ENCODE measurements at places on chromosomes 7 and 10.

GRCh38 chr7:80679921-80680907 lies 41.8 kb downstream of the CD36 start:
- DNase-seq = no peak

DNA sequence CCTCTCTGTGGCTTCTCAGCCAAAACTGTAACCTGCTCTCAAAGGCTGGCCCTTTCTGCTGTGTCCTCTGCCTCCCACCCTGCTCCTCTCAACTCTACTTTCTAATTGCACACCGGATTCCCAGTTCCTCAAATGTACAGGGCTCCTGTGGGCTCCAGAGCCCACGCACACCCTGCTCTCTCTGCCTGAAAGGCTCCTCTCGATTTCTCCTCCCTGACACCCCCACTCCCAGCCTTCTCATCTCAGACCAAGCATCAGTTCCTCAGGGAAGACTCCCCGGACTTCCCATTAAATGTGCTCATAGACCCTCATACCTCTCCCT lies 111.7 kb upstream of the STEAP1B start:
- no peak for DNase-seq

GRCh38 chr10:123142701-123143161 lies 5.2 kb upstream of the HMX2 start:
- no peak for DNase-seq

GRCh38 chr10:6669269-6669859 lies 89.3 kb upstream of the PRKCQ start:
- DNase-seq = no peak

GRCh38 chr7:45920502-45921380 lies at the start of gene IGFBP3:
IGFBP3 (minus strand) TSS chr7:45921272; CDS start chr7:45921140, 132 bp downstream.
- DNase-seq = peak; percentile 21

- no peak for DNase-seq
Observed at GRCh38 chr10:132328738-132329137, 3.3 kb upstream of the LRRC27 start.

GRCh38 chr7:155684543-155684942 lies 40.1 kb downstream of the RBM33 start:
- no peak for DNase-seq

GRCh38 chr10:118868589-118868988 lies 113.8 kb upstream of the CACUL1 start:
- DNase-seq = no peak

GRCh38 chr7:116534790-116535189 lies 10.0 kb downstream of the CAV1 start:
- DNase-seq = no peak

GRCh38 chr7:33129806-33130153 lies 416 bp downstream of the BBS9 start:
- DNase-seq = no peak

DNA sequence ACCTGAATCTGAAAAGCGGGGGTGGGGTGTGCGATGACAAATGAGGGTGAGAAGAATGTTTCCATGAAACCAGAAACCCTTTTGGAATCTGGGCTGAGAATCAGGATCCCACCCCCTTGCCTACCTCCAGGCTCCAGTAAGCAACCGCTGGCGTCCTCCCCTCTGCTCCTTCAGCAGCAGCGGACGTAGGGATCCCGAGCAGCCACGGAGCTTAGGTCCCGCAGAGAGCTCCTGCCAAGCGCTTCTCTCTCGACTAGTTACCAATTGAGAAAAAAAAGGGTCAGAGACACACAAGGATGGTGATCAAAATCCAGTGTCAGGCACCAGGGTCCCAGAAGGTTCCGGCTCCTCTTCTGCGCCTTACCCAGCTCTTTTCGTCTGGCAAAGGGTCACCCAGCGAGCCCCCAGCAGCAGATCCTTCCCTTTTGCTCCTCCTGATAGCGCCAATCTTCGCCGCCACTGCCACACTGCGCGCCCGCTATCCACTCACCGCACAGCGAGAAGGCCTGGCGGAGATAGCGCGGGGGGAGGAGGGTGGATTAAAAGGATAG lies 733.5 kb downstream of the ZWINT start:
- DNase-seq = no peak

DNA sequence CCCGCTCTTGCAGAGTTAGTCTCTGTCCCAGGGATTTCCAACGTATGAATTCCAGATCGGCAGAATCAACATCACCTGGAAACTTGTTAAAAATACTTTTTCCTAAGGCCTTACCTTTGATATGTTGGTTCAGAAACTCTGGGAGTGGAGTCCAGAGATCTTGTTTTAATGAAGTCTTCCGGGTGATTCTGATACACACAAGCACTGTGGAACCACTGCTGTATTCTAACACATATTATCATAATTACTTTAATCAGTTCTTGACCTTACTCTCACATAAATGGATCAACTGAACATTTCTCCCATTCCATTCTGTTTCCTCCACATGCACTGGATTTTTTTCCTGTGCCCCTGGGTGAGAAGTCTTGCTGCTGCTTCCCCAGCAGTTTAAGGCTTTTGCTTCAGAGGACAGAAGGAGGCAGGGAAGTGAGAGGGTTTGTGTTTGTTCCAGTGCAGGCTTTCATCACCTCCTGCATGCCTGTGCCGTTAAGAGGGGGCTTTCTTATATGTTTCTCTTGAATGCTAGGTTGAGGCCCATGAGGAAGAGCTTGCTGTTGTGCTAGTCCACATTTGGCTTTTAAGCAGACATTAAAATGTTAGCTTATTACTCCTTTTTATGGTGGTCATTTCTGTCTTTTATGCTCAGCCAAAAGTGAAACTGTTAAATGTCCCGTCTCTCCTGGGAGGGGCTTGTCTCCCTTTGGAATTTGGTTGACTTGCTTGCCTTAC lies 32.4 kb downstream of the CCSER2 start:
- no peak for DNase-seq

DNA sequence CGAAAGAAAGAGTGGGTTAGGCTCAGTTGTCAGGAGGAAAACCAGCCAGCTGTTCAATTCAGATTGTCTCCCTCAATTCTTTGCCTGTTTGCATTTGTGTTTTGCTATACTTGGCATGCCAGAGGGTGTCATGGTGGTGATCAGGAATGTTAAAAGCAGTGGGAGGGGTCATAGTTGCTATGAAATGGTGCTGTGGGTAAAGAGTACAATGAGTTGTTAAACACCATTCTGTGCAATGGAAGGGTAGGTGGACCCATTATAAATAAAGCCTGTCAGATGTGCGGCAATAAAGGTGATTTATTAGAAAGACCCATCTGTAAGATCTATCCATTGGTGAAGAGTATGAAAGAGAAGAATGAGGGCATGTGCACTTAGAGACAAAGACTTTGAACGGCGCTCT lies 82.2 kb downstream of the MRPL32 start:
- no peak for DNase-seq

DNA sequence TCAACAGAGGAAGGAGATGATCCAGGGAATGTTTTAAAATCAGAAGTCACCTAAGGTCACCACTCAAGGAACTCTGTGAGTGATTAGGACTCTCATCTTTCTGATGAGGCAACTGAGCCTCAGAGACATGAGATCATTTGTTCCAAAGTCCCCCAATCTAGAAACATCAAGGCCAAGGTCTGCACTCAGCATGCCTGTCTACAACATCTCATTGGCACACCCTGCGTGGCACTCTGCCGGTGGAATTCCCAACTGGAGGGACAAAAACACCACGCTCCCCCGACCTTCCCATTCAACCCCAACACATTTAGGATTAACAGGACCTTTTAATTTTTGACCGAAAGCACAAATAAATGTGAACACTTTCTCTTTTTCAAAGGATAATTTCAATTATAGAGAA lies 31.4 kb downstream of the CPXM2 start:
- DNase-seq = no peak

DNA sequence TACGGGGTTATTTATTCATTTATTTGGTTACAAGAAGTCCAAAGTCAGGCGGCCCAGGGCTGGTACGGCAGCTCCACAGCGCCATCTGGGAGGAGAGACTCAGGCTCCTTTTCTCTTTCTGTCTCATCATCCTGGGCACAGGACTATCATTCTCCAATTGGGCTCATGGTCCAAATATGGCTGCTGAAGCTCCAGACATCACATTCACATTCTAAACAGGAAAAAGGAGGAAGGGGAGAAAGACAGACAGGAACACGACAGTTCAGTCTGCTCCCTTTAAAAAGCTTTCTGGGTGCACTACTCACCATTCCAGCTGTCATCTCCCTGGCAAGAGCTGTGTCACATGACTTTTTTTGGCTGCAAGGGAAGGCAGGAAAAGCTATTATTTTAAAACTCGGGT lies 74.4 kb upstream of the PDZD8 start:
- DNase-seq = no peak

DNA sequence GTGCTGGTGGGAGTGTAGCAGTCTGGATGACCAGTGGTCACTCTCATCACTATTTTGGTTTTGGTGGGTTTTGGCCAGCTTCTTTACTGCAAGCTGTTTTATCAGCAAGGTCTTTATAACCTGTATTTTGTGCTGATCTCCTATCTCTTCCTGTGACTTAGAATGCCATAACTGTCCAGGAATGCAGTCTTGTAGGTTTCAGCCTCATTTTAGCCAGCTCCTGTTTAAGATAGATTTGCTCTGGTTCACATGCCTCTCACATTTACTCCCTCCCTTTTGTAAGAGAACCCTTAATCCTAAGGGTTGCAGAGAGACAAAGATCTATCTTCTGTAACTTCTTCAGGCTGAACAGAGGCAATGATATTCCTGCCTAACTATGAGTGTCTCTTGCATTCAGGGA lies 51.2 kb upstream of the INHBA start:
- no peak for DNase-seq

DNA sequence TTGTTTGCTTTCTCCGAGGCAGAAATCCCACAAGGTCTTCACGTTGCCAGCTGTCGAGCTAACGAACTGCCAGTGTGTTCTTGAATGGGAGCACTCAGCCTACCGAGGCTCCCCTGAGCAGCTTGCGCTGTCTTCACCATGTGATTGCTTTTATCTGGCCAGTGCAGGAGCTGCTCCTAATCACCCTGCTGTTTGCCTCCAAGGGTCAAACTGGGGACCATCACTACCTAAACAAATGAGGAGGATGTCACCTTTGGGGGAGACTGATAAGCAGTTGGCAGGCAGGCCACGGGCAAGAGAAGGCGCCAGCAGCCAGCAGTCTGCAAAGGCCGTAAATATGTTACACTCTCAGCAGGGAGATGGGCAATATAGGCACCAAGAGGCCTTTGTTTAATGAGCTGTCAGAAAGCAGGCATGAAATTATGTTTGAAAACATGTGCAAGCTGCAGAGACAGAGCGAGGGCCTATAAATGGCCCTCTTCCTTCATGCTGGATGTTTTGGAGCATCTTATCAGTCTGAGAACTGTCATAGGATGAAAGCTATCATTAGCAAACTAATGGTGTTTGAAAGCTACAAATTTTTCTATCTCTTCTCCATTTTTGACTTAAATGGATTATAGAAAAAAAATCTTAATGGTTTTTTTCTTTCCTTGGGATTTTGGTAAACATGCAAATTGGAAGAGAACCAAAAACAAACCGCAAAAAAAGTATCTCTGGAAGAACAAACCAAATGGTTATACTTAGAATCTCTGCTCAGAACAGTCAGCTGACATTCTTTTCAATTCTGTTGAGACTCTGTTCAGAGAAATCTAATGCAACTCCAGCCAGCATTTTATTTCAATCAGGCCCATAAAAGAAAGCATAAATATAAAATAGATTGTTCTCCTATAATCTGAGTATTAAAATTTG lies 267.3 kb upstream of the NPVF start:
- peak; percentile 50 for DNase-seq

DNA sequence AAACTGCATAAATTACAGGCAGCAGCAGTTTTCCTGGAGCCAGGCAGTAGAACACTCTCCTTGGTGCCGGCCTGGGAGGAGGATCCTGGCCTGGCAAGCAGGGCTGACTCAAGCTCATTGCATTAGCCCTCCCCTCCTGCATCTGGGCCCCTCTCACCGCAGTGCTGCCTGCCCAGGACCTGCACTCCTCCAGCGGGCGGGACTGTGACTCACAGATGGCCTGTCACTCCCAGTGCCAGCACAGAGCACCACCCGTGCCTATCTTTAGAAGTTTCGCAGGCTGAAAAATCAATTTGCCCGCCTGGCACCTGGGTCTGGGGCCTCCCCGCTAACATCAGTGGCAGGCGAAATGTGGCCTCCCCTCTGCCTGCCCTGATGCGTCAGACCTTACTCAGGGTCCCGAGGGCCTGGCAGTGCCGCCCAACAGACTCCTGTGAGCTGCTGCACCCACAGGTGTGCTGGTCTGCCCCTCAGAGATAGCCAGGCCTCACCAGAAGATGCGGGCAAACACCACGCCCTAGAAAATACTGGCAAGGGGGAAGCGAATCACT lies 123.8 kb downstream of the KCNMA1 start:
- no peak for DNase-seq

DNA sequence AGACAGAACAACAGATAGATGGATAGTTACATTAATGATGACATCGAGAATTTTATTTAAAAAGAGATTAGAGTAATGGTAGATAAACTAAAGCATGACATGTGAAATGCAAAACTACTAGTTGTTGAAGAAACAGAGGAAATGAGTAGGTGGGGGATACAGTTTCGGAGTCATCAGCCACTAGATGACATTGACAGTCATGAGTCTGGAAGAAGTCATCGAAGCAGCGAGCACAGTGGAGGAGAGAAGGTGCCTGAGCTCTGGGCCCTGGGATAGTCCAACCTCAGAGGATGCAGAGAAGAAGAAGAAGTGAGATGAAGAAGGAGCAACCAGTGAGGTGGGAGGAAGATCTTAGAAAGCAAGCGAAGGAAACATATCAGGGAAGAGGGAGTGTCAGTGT lies 20.2 kb upstream of the SEC61A2 start:
- DNase-seq = no peak

GRCh38 chr7:2729893-2730716 lies 42.1 kb downstream of the AMZ1 start:
- DNase-seq = no peak

- DNase-seq = no peak
Observed at GRCh38 chr10:72259491-72260238, 14.1 kb upstream of the DDIT4 start.

DNA sequence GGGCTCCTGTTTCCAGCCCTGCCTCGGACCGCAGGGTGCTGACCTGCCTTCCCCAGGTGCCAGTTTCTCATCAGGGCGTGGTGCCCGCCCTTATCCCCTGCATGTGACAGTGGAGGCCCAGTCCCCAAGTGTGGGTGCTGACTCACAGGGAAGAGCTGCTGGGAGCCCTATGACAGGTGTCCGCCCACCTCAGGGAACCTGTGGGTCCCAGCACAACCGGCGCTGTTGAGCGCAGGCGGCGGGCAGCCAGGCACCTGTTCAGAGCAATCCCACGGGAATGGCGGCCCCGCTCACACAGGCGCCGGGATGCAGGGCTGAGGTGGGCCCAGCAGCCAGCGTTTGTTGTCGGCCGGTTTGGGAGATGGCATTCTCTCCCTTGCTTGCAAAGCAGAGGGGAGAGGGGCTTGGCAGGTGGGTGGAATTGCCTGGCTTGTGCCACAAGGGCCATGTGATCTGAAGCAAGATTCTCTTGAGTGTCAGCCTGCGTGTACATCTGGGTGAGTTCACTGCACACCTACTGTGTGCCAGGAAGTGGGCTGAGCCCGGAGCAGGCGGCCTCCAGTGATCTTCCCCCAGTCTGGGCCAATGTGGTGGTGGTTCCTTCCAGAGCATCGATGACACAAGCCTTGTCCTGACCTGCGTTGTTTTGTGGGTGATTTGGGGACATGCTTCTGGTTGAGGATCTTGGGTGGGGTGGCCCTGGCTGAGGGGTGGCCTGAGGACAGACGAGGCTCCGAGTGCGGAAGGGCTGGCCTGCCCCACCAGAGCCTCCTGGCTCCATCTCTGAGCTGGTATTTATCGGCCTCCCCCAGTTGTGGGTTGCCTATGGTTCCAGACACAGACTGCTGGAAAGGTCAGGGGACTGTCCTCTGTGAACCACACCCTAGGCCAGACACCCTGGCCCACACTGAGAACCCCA lies 2.4 kb downstream of the PWWP2B start:
- no peak for DNase-seq

All from NCI-H1930 (cell line).